ENCODE measurements at places on chromosomes 2 and 18.

GRCh38 chr2:216851486-216852090 lies 8.3 kb downstream of the TNP1 start:
- DNase-seq = no peak

DNA sequence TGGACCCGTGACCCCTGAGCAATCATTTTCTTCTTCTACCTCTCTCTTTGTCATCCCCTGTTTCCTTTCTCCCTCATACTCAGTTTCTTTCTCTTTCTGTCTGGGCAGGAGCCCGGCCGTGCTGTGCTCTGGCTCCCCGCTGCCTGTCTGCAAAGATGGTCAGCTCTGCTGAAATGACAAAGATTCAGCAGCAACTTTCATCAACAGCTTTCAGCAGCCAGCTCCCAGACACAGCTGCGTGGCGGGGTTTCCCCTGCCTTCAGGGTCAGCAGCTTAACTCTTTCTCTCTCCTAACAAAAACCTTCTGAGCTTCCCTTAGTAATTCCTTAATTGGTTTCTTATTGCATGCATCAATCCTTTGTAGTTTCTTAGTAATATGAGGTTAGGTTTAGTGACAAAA lies 1234.4 kb downstream of the CNTNAP5 start:
- no peak for DNase-seq

DNA sequence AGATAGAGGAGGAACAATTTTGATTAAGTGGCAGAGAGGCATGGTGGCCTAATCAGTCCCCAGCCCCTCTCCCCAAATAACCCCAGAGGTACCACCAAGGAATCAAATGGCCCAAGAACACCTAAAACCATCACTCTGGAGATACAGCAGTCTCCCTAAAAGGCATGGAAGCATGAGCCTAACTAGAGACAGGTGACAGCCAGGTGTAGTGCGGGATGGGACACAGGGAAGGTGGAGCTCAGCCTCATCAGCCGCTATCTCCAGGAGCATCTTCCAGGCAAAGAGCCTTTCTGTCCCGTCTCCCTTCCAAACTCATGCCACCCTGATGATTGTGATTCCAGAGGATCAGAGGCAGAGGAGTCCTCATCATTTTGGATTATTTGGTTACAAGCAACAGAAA lies 144.7 kb downstream of the COPS8 start:
- no peak for DNase-seq

DNA sequence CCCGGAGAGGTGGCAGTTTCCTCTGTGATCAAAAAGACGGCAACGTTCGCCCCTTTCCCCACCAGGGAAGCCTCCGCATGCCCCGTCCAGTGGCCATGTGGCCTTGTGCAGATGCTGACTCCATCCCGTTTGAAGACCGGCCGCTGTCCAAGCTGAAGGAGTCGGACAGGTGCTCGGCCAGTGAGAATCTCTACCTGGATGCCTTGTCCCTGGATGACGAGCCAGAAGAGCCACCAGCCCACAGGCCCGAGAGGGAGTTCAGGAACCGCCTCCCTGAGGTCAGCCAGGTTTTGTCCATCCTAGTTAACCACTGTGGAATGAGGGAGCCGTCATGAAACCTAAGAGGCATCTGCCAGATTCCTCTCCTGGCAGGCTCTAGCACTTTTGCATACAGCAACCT lies 113.6 kb downstream of the MTCL1 start:
- no peak for DNase-seq

DNA sequence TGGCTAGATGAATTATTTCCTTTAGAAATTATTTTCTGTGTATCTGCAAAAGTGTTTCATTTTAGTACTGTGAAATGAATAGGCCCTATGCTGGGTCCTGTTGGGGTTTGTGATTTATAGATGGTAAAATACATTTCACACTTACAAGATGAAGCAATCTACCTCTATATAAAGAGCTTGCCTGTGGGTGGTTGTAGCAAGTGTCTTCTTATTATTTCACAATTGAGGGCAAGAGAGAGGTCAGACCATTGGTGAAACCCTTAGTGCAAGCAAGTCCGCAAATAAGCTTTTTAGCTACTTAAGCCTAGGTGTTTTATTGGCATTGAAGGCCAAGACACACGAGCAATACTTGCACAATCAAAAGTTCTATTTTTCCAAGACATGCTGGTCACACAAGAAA lies 153.1 kb downstream of the FMNL2 start:
- DNase-seq = no peak

DNA sequence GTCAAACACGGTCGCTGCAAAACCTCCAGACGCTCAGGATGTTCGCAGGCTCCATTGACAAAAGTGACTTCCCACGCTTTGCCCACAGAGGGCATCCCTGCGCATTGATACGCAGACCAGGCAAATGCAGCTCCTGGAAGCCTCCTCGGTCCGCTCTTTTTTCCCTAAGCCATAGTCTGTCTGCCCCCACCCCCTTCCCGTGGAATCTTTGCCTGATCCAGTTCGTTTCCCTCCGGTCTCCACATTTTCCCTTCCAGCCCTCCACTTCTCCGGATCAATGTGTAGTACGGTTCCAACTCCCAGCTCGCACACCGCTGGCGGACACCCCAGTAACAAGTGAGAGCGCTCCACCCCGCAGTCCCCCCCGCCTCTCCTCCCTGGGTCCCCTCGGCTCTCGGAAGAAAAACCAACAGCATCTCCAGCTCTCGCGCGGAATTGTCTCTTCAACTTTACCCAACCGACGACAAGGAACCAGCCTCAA lies at the start of gene DCC:
Gene DCC, plus strand, starts transcription at position 307 of the 481 bp plus-strand sequence. CDS start 591 bp downstream, outside the sequence.
- DNase-seq = no peak

- DNase-seq = no peak
These were observed 123.2 kb upstream of the BCL2L11 start for GRCh38 chr2:110997331-110998045.

DNA sequence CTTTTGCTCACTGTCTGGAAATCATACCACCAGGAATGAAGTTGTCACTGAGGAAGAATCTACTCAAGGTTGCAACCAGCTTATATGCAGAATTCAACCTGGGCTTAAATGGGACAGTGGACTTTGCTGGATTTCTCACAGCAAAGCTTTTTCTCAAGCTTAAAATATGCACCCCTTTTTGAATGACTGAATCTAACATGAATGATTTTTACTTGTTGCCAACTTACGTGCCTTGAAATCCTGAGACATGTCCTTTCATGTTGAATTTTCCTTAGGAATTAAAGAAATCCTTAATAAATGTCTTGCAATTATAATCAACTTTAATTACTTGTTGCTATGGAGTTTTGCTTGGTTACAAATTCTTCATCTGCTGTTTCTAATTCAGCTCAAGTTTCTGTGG lies 57.4 kb downstream of the SPP2 start:
- DNase-seq = no peak

- DNase-seq = no peak
These were observed 104.0 kb upstream of the POU3F3 start for GRCh38 chr2:104749856-104750460.
